Left ventricle myocardium superior (tissue), 1 donor: ENCODE measurements at places on chromosomes 6 and 20. TPM values are rescaled to one million over a fixed set of nuclear protein-coding genes. Genes with fewer than 3 reads are reported as not detected.

The GMPR gene
- total RNA-seq = 112 TPM

- DNase-seq = no peak
Observed at GRCh38 chr20:62487-62886, 25.0 kb upstream of the DEFB125 start.

DNA sequence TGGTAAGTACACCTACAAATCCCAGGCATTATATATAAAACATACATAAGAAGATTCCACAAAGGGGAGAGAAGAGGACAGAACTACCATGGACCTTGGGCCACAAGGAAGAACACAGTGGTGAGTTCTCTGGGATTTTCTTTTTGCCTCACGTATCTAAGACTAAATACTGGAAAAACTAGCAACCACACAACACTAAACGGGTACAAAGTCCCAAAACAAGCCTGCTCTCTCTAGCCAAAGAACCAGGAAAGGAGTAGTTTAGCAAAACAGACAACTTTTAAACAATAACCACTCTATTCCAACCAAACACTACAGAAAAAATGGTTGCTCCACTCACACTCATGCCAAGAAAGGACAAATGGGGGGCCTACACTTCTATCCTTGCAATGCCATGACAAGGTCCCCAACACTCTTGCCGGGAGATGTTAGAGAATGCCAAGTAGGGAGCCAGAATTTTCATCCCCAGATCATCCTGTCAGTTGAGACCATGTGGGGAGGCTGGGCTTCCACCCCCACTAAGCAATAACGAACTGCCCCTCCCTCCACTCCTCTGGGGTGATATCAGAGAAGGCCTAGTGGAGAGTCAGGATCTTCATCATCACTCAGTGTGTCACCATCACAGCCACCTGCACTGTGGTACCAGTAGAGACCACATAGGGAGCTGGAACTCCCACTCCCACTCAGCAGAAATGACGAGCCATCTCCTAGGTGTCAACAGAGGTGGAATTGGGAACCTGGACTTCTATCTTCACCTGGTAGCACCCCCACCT lies 123.5 kb downstream of the DST start:
- DNase-seq = no peak

DNA sequence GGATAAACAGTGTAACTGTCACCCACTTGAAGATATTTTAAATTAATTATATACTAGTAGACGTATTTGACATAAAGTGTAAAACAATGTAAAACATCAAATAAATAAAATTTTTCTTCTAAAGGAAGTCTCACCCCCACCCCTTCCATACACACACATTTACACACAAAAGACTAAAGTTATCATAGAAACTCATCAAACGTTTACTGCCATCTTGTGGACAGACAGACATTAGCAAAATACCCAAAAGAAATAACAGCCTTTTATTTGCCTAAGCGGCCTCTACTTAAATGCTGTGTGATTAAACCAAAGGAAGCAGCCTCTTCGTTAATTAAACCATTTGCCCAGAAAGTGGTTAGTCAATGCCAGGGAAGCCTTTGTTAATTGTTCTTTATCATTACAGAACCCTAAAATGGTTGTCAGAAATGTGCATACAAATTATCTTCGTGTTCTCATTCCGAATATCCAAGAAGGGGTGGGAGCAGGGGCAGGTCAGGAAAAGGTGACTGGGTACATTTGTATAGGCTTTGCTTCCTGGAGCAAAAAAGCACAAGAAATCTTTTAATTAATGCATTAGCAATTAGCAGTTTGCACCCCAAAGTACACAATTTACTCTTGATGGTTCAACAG lies 176.2 kb upstream of the SASH1 start:
- DNase-seq = no peak

- DNase-seq = no peak
Observed at GRCh38 chr6:44000164-44000842, 126.9 kb downstream of the MRPL14 start.

DNA sequence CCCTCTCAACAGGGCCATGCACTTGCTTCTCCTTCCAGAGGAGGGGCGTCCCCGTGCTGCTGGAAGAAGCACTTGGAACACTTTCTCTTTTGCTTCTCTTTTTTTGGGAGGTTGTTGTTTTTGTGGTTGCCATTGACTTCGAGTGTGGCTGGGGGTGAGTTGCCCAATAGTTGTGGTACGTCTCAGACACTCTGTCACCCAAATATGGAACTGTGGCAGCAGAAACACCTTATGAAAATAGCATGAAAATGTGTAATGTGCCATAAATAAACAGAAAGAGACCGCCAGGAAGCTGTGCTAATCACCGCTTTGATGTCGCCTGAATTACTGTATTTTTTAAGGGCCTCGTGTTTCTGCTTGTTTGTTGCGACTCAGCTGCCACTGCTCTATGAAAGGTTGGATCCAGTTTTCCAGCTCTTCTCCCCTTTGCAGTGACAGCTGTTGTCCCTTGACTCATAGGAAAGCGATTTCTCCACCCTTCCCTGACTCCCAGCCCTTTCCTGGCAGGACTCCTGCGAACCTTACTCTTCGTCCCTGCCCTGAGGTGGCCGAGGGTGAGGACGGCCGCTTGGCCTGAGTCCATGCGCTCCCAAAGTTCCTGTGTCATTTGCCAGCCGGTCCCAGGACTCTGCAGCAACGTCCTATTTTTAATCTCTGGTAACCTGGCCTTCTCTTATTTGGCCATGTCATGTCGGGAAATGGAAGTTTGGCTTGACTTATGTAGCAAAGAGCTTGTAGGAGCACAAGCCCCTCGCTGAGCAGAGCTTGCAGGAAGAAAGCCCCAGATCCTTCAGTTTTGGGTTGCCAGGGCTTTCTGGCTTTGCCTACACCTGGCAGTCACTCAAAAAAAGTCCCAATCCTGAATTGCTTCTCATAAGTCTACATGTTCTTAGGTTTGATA lies 694.6 kb downstream of the QKI start:
- peak; percentile 94 for DNase-seq
